NCI-H82 (cell line): ENCODE measurements at places on chromosomes 7 and 10.

- DNase-seq: no peak
These were observed 232.6 kb upstream of the AUTS2 start for GRCh38 chr7:69365651-69366192.

- DNase-seq: peak; percentile 19
These were observed 4.2 kb downstream of the NT5C2 start for GRCh38 chr10:103188853-103189252.

DNA sequence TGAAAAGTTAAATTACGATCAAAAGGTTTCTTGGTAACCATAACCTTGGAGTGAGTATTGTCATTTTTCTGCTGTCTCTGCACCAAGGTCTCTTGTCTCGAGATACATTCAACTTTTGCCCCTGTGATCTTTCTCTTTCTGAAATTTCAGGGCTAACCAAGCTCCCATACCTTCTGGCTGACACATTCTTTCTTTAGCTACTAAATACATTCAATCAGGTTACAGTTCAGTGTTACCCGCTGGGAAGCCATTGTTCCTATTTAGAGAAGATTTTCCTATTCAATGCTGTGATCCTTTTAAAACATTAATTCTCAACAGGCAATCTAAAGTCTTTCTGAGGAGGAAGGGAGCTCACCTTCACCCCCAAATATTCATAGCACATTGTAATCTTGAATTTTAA is 22.9 kb upstream of the DMTF1 start:
- no peak for DNase-seq

DNA sequence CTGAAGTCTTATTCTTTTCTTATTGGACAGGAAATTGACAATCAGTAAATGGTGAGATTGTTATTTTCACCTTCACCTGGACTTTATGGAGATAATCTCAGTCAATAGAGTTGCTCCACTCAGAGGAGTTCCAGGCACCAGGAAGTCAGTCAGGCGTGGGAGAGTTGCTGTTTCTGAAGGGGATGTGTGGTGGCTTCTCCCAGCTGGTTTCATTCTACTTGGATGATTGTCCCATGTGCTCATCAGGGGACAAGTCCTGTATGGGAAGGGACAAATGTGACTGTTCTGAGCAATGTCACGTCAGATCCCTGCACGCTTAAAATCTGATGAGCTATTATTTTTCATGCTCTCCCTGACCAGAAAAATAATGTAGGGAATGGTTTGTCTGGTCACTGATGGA is 222.5 kb upstream of the PITRM1 start:
- DNase-seq: no peak

GRCh38 chr7:87545760-87546159 is 54.9 kb downstream of the ABCB1 start:
- no peak for DNase-seq

- DNase-seq: no peak
These were observed 3.4 kb downstream of the STAM start for GRCh38 chr10:17647326-17647725.

DNA sequence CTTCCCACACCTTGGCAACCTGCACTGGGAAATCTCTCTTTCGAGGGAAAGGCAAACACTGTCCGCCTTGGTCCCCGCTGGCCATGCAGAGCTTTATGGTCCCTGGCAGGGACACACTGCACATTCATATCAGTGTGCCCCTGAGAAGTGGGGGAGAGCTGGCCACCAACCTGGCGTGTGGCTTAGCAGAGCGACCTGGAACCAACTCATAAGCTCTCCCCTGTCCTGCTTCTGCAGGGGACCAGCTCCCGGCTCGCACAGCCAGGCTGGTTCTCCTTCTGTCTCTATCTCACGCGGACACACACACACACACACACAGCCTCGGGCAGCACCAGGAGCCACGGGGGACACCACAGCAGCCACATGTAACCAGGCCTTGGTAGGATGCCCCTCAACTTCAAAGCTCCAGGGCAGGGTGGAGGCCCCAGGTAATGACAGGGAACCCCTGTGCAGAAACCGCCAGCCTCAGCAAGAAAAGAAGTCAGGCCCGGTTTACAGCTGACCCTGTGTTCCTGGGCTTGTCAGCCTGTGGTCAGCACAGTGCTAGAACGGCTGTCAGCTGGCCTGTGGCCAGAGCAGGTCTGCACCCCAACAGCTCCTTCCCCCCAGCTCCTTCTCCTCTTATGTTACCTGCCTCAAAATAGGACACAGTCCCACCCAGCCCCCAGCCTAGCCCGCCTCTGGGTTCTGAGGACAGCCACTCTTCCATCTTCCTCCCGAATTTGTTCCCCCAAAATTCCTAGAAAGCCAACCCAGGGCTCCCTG is 69.3 kb downstream of the OAT start:
- DNase-seq: no peak

GRCh38 chr7:134834689-134835462 is 55.4 kb downstream of the CALD1 start:
- no peak for DNase-seq

GRCh38 chr7:150994838-150995510 is 4.2 kb downstream of the NOS3 start:
- peak; percentile 66 for DNase-seq

GRCh38 chr10:96478355-96478754 is 35.4 kb downstream of the TLL2 start:
- no peak for DNase-seq

GRCh38 chr10:75744261-75744660 is 312.8 kb downstream of the LRMDA start:
- DNase-seq: no peak

DNA sequence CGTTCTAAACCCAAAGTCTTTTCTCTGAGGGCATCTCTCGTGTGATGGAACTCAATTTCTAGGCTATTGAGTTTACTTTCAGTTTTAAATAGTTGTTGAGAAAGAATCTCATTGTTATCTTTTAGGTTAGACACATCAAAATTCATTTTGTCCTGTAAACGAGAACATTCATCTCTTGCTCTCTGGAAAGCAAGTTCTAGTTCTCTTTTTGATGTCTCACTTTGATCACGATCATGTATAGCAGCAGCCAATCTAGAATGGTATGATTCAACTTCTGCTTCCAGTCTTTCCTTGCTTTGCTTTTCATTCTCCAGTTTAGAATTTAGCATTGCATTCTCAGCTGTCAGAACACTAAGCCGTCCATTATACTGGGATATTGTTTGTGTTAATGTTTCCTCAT is 65.1 kb downstream of the ANKRD26 start:
- DNase-seq: no peak

DNA sequence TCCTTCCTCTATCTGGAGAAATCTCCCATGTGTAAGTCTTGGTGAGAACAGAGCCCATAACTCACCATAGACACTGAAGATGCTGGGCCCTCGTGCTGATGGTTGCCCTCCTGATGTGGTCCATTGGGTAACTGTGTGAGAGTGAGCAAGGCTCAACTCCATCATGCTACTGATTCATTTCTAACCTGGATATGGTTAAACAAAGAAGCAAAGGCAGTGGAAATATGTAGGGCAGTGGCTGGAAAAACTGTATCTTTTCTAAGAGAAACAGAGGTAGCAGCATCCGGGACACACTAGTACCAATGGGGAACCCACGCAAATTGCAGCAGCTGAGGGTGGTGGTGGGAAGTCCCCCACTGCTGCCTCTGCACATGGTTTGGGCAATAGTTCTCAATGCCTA is 221.7 kb downstream of the KLF6 start:
- DNase-seq: no peak

- DNase-seq: no peak
These were observed 133.6 kb upstream of the GDF10 start for GRCh38 chr10:47166405-47166777.

DNA sequence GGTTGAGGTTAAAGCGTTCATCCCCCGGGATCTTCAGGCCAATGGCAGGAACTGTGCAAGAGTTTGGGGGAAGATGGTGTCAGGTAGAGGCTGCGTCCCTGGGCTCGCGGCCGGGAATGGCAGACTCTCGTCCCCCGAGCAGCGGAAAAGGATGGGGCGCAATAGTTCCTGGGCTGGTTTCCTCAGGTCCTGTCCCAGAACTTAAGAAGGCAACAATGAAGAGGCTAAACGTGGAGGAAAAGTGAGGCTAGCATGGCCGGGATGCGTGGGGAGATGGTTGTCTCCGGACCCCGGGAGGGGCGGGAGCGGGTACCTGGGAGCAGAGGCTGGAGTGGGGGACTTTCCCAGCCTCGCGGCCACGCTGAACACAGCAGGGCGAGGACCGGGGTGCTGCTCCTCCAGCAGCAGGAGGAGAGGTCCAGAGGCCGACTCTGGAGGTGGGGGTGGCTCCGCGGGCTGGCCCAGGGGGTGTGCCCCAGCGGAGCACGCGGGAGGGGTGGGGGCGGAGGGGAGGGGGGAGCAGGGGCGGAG is 882 bp downstream of the IRF5 start:
- DNase-seq: no peak

GRCh38 chr10:104895981-104896380 is 254.9 kb downstream of the SORCS3 start:
- no peak for DNase-seq

- no peak for DNase-seq
These were observed 57.9 kb downstream of the DNAJB9 start for GRCh38 chr7:108627476-108628051.

GRCh38 chr10:30742471-30742870 is 112.9 kb upstream of the LYZL2 start:
- no peak for DNase-seq

DNA sequence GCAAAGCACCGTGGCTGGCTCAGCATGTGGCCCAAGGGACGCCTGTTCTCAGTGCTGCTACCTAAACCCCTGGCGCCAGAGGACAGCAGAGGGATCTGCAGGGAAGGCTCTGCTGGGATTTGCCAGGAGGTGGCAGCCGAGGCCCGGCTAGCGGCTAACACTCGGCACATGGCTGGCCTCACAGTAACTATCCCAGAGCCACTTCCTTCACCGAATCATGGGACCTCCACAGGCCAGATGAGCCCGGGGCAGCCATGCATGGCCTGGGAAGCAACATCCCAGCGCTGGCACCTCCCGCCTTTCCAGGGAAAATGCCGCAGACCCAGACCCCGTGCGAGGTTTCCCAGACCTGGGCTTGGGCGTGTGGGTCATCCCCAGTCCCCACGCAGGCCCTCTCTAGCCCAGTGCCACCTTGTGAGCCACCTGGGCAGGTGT is 36.4 kb downstream of the DPYSL4 start:
- DNase-seq: peak; percentile 82

- DNase-seq: peak; percentile 90
These were observed 18.3 kb upstream of the ZC3HAV1L start for GRCh38 chr7:139054101-139054500.

GRCh38 chr10:98980353-98980752 is 255.3 kb downstream of the HPSE2 start:
- no peak for DNase-seq

- DNase-seq: no peak
These were observed 12.6 kb downstream of the CYP26A1 start for GRCh38 chr10:93086289-93086688.

DNA sequence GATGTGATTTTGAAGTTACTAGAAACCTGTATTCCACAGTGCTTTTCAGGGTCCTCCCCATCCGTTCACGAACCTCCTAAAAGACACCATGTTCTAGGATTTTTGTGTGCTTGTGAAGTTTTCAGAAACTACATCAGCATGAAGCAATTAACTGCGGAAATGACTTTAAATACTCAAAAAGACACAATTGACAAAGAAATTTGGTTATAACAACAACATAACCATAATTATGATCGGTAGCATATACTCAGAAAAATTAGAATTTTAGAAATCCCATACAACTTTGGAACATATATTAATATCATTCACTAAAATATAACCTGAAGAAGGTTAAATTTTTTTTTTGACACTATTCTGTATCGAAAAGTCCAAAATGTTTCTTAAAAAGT is 43.8 kb upstream of the FAM20C start:
- DNase-seq: no peak

DNA sequence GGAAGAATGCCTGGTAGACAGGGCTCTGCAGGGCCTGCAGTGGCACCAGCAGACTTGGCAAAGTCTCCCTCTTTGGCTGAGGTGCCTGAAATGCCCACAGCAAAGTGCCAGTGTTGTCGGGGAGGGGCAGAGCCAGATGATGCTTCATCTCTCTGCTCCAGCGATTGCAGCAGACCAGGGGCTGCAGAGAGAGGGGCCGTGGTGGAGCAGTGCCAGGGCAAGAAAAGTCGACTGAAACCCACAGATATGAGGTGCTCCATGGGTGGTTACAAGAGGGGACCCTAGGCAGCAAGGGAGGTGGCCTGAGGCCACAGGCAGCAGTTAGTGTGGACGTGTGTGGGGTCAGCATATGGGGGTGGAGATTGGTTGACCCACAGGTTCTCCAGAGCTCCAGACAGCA is 123.5 kb upstream of the SHH start:
- DNase-seq: no peak

GRCh38 chr7:81491573-81491972 is 278.3 kb downstream of the HGF start:
- DNase-seq: peak; percentile 43
